Renal cortex interstitium (tissue), 15 donors: ENCODE measurements at places on chromosomes 7 and 10.

DNA sequence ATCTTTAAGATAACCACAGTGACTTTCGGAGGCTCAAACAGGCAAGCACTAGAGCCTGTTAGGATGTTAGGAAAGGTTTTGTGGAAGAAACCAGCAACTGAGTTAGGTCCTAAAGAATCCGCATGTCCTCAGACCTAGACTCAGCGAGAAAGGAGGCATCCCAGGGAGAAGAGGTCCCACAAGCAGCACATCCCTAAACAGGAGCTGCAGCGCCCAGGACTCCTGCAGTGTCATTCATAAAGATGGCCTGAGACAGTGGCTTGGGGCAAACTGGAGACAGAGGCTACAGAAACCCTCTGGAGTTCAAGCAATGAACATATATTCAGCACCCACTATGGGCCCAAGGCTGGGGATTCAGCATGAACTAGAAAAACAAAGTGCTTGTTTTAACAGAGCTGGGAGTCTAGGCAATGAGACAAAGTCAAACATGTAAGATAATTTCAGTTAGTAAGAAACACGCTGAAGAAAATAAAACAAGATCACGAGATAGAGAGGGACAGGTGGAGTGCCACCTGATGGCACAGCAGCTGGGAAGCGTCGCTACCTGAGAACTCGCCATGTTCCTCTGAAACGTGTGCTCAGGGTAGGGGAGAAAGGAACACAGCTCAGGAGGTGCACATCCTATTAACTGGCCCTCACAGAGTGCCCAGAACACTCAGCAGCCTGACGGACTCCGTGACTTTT is 48.1 kb downstream of the PARD3 start:
- no peak for DNase-seq

DNA sequence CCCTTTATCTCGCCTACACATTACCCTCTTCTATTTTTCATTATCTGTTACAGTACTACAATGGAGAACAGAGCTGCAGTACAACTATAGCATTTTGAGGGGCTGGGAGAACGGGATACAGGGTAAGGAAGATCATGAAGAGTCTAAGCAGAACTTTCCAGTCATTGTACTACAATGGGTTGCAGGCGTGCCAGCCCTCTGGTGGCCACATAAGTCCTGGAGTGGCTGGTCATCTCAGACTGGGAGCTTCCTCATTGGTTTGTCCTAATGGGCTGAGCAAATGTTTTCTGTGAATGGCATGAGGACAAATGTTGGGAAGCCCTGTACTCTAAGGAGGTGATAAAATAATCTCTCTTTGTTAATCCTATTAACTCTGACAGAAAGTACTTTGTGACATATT is 33.0 kb downstream of the TMEM106B start:
- DNase-seq = no peak

- no peak for DNase-seq
These were observed 105.0 kb upstream of the DIP2C start for GRCh38 chr10:794382-794956.

DNA sequence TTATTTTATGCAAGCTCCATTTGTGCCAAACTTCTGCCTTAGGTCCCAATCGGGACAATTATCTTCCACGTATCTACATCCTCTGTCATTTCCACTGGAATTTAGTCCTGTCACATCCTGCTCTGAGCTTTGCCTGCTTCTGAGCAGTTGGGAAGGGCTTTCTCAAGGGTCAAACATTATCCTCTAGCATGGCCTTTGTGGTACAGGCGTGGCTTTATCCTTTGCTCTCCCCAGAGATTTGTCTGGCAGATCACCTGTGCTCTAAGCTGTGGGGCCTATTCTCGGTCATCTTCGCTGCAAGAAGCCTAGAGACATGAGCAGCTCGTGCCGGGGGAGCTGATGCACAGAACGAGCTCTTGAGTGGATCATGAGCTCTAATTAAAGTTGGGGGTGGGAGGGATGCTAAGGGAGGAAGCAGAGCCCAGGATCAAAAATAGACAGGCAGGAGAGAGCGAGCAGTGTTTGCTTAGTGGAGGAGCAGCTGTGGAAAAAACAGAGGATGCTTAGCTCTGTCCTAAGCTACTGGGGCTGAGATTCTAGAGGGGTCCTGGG is 19.8 kb upstream of the TMEM273 start:
- no peak for DNase-seq

DNA sequence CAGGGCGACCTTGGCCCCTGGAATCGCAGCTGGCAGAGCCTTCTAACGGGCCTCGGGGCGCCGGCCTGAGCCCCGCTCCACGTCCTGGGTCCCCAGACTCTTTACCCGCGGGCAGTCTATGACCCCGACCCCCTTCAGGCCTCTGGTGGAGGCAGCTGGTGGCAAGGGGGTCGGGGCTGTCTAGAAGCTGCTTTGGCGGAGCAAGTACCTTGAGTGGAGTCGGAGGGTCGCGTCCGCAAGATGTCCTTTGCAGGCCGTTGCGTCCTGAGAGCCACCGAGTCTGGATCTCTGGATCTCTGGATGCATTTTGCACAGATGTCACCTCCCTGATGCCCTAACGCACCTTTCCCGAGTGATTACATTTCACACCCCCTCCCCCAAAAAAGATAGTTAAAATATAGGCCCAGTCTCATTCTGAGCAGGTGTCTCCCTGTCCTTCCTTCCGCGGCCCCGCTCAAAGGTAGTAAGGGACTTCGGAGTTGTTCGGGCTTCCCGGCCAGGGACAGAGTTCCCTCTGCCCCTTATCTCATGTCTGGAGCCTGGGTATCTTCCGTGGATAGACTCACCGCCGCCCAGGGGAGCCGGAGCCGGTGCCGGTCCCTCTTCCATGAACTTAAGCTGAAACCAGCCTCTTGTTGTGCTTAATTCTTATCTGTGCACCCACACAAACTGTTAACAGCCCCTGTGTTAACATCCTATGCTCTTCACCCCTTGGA is 457 bp downstream of the ACADSB start:
- no peak for DNase-seq

DNA sequence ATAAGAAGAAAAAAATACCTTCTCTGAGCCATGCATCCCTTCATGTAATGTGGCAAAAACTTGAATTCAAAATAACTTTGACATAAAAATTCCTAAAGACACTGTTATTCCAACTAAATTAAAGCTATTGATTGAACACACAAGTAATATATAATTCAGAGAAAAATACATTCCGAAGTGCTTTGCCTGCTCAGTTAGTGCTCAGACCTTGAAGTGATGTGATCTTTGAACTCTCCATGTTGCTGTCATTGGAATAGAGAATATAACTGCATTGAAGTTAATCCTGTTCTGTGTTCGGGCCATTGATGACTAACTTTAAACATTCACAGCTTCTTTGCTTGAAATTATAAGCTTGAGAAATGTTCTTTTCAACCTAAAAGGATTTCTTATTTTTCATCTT is 114.0 kb upstream of the IFRD1 start:
- no peak for DNase-seq

GRCh38 chr7:22872096-22872807 is 49.6 kb upstream of the TOMM7 start:
- no peak for DNase-seq

DNA sequence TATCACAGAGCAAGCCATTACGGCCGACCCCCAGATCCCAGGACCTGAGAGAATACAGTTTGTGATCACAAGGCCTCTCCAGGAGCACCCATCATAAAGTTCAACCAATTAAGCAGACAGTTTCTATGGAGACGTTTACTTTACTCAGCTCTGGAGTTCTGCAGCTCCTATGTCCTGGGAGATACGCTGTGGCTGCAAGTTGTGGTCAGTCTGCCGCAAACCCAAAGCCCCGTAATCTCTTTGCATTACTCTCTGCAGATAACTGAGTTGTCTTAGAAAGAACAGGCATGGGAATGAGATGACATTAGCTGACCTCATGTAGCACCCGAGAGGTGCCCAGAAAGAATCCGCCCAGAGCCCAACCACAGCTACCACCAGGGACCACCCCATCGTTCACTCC is 305.1 kb downstream of the FGFR2 start:
- DNase-seq = no peak

GRCh38 chr10:119289227-119289920 is 82.0 kb downstream of the GRK5 start:
- DNase-seq = no peak

- no peak for DNase-seq
These were observed 49.2 kb upstream of the MGMT start for GRCh38 chr10:129417870-129418269.

DNA sequence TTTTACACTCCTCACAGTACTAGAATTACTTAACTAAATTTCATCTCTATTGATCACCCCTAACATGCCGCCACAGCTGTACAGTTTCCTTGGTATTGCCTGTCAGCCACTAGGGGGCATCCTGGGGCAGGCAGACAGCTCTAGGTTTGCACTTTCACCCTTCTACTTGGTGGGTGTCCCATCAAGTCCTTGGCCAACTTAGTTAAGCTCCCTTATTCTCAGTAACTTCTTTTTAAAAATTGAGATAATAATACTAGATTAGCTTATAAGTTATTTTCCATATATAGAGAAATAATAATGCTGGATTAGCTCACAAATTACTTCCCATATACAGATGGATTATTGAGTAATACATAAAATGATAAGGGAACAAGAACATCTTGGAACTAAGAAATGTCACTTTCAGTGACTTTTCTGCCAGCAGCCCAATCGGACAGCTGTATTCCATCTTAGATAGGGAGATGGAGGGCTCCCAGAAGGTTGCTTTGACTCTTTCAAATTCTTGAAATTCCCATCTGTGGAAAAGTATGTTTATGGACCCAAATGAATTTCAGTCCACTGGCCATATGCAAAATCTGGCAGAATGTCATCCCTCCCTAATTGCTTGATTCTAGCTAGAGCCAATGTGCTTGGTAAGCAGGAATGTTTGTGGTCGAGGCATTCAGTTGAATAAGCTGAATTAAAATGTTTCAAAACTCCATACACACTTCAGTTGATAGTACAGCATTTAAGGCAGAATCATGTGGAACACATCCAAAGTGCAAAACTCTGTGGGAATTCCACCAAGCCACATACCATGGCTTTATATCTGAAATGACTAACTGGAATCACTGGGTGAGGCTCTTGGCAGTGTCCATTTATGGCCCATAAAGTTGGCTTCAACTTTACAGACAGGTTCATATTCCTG is 309.7 kb downstream of the CSTF2T start:
- no peak for DNase-seq

DNA sequence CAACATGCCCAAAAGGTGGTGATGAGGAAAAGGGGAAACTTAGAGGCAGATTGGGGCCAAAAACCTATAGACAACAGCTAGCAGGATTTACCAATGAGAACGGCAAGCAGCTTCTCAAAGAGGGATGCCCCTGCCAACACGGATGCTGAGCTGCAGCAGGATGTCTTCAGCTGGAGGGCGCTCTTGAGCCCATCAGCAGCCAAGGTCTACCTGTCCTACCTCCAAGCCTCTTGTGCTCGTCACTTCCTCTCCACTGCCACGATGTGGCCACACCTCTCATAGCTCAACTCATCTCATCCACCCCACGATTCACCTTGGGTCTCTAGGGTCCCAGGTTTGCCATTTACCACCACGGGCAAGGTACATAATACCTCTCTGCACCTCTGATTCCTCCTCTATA is 36.5 kb downstream of the DLG5 start:
- no peak for DNase-seq

GRCh38 chr7:43703573-43703972 is 25.8 kb downstream of the COA1 start:
- DNase-seq = no peak

DNA sequence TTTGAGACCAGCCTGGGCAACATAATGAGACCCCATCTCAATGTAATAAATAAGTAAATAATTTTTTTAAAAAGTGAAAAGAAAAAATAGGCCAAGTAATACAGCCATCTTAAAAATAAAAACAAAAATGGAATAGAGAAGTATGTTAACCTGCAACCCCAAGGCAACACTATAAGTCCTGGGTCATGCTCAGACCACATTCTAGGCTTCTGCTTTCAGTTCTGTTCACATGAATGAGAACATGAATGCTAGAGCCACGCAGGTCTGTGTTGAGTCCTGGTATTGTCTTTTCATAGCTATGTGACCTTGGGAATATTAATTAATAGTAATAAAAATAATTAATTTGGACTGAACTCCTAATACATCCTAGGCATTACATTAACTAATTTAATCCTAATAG is 284.0 kb downstream of the AUTS2 start:
- DNase-seq = no peak

DNA sequence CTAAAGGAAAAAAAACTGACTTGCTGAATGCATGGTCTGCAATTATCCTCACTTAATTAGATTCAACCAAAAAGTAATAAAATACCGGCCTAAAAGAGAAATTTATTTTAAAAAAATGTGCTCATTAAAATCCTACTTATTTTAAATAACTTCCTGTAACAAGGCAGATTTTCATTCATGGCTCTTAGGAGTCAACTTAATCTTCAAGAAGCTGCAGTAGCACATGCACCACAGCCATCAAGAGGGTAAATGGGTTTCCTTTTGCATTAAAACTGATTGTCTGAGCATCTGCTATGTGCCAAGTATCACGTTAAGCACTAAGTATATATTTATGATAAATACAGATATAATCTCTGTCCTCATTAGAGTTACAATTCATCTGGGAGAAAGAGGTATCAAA is 69.9 kb downstream of the SNX13 start:
- no peak for DNase-seq

- DNase-seq = no peak
These were observed 229.0 kb downstream of the BICC1 start for GRCh38 chr10:58741673-58742072.

DNA sequence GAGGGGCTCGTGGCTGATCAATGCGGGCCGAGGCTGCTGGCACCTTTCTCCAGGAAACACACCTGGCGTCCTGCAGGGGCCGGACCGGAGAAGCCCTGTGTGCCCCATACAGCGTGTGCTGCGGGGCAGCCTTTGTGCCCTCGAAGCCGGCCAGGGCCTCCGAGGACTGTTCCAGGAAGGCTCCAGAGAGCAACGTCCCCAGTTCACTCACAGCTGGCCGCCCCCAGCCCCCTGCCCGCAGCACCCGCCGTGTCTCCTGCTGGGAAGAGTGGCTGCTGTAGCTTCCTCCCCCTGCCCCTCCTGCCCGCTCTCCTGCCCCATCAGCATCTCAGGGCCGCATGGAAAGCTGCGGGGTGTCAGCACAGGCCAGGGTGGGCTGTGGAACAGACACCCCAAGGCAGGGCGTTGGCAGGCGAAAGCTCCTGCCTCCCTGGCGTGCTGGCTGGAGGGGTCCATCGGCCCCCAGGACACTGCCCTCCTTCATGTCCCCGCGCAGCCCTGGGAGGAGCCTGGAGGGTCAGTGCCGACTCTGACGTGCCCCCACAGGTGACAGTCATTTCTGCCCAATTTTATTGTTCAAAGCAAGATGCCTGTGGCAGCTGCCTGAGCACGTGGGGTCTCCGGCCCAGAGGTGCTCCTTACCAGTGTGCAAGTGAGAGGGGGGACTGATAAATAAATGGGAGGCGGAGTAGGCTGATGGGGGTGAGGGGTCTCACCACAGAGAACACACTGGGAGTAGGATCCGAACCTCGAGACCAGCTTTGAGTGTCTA is 95.8 kb upstream of the DIP2C start:
- DNase-seq = no peak

- no peak for DNase-seq
These were observed 214.8 kb downstream of the GLRX3 start for GRCh38 chr10:130350996-130351395.

DNA sequence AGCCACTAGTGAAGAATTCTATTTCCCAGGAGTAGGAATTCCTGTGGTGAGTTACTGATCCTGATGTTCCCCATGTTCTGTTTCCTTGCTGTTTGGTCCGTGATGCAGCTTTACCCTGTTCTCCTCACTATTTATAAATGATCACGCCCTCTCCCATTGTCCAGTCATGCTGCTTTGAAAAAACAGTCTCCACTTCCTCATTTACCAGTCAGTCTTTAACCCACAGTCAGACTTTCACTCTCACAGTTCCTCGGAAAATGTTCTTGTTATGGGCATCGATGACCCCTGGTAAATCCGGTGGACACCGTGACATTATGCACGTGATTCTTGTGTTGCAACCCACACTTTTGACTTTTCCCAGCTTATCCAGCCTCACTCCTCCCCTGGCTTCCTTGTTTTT is 14.4 kb downstream of the SCIN start:
- no peak for DNase-seq
